ENCODE measurements at places on chromosomes 16 and 17. TPM values are rescaled to one million over a fixed set of nuclear protein-coding genes. Genes with fewer than 3 reads are reported as not detected.

GRCh38 chr16:57614944-57615343 lies 13.5 kb upstream of the ADGRG1 start:
- no peaks in the 10 kb centered on the region for H3K27me3 ChIP-seq
- no peak overlapping the region for H3K27ac ChIP-seq
- H3K4me1 ChIP-seq = no peaks in the 10 kb centered on the region

DNA sequence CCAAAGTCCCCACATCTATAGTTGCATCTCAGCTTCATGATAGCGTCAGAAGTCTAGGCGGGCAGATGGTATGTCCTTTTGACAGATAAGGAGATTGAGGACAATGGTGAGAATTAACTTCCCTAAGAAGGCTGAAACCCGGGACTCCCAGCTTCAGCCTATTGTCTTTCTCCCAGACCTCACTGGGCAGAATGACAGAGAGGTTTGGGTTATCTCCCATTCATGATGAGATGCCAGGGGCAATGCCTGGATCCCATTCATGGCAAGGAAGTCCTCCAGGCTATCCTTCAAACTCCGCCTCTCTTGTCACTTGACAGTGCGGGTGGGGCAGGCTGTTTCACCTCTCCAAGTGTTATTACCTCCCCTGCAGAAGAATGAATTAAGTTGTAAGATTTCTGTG lies 100.3 kb downstream of the IRX5 start:
- no peaks in the 10 kb centered on the region for H3K36me3 ChIP-seq
- no peak overlapping the region for H3K27ac ChIP-seq
- no peaks in the 10 kb centered on the region for H3K27me3 ChIP-seq
- DNase-seq = no peak

DNA sequence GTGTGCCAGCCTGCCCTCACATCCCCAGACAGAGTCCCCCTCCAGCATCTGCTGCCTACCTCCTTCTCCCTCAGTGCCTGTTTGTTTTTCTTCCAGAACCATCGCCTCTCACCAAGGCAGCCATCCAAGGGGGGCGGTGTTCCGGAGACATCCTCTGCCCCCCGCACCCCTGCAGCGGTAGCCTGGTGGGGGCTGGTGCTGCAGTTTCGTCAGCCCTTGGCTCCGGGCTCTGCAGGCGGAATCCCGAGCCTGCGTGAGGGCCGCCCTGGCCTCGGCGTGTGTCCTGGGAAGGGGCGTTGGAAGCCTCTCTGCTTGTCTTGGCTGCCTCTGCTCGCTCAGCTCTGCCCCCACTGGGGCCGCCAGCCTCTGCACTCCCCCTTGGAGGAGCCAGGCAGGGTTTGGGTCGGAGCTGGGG lies 126.0 kb upstream of the CIBAR2 start:
- peaks cover 33% of the 10 kb centered on the region for H3K4me1 ChIP-seq
- H3K36me3 ChIP-seq = no peaks in the 10 kb centered on the region
- H3K4me3 ChIP-seq = 0 out of 2 replicates have a peak overlapping the region, but pooled peaks have one; percentile 28
- peak; percentile 80 for DNase-seq

DNAI2 gene
- not detected for total RNA-seq

KRTAP1-1 gene
- total RNA-seq = not detected

DNA sequence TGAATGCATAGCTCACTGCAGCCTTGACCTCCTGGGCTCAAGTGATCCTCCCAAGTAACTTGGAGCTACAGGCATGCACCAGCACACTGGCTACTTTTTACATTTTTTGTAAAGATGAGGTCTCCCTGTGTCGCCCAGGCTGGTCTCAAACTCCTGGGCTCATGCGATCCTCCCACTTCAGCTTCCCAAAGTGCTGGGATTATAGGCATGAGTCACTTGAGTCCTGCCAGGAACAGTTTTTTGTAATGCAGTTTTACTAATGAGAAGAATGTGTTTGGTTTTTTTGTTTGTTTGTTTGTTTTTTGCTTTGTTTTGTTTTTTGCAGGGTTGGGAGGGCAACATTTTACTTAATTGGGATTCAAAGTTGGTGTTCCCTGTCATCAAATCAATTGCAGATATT lies 22.2 kb downstream of the SOST start:
- no peak overlapping the region for H3K4me3 ChIP-seq
- peaks cover 13% of the 10 kb centered on the region for H3K4me1 ChIP-seq
- H3K27ac ChIP-seq = no peak overlapping the region
- no peak for DNase-seq

DNA sequence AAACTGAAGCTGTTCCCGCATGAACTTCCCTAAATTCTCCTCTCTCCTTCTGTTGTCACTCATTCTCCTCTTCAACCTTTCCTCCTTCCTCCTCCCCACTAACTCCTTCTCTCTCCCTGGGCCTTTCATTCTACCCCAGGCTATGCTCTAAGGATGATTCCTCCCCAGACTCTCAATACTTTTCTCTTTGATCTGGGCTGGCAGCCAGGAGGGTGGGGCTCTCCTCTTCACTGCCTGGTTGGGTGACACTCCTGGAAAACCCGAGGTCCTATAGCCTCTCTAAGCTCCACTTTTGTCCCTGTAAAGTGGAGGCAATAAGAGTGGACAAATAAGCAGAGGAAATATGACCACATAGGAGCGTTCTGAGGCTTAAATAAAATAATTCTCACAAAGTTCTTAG lies 46.2 kb downstream of the HSD17B2 start:
- H3K36me3 ChIP-seq = no peaks in the 10 kb centered on the region
- no peaks in the 10 kb centered on the region for H3K4me1 ChIP-seq
- no peaks in the 10 kb centered on the region for H3K27me3 ChIP-seq
- H3K27ac ChIP-seq = no peak overlapping the region

DNA sequence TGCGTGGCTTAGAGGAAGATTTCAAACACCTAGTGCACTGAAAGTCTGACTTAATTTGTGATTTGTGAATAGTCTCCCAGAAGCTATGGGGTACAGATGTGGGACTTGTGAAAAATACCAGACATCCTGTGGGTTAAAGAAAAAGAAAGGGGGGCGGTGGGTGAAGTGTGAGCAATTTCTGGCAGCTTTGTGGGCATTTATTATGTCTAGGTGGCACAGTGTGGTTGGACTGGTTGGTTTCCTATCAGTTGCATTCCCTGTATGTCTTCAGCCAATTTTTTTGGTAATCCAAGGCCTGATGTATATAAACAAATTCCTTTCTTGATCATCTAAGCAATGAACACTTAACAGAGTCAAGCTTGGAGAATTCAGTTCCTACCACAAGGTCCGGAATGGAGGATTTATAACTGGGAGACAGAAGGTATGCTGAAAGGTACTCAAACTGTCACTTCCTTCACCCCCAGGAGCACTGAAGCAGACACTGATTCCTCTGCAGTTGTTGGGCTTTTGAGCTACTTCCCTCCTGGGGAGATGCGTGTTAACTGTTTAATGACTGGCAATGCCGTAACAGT lies 211.6 kb downstream of the WWOX start:
- H3K27ac ChIP-seq = no peak overlapping the region
- H3K36me3 ChIP-seq = no peaks in the 10 kb centered on the region
- H3K4me3 ChIP-seq = no peak overlapping the region

- H3K4me1 ChIP-seq = peaks cover 35% of the 10 kb centered on the region
- H3K4me3 ChIP-seq = peak overlapping the region; percentile 35
- H3K27me3 ChIP-seq = no peaks in the 10 kb centered on the region
- peak; percentile 98 for DNase-seq
Measured at GRCh38 chr17:65572581-65573281, 11.3 kb upstream of the AXIN2 start.

KRTAP2-3 gene
- total RNA-seq = not detected

DNA sequence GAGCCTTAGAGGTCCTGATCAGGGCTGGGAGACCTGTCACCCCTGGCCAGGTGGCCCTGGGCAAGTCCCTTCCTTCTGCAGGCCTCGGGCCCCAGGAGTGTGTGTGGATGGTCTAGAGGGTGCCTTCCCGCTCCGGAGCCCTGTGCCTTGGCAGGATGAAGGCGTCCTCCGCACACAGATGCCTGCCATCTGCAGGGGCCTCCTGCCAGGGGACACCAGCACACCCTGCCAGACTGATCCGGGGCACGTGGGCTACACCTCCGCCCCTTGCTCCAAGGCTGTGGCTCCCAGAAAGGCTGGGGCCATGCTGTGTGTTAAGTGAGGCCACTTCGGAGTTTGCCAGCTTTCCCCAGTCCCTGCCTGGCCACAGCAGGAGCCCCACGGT lies 30.7 kb downstream of the NPTX1 start:
- no peak for DNase-seq
- no peaks in the 10 kb centered on the region for H3K27me3 ChIP-seq
- H3K4me1 ChIP-seq = no peaks in the 10 kb centered on the region
- no peak overlapping the region for H3K4me3 ChIP-seq
- no peak overlapping the region for H3K27ac ChIP-seq
- no peaks in the 10 kb centered on the region for H3K36me3 ChIP-seq

LRRC46 gene
- total RNA-seq = 0.35 TPM

FGF11 gene
- 16.6 TPM for total RNA-seq

GRCh38 chr17:4691686-4692085 lies 12.3 kb downstream of the PELP1 start:
- H3K27ac ChIP-seq = no peak overlapping the region
- H3K36me3 ChIP-seq = peaks cover 49% of the 10 kb centered on the region
- H3K4me3 ChIP-seq = no peak overlapping the region
- no peaks in the 10 kb centered on the region for H3K27me3 ChIP-seq
- H3K4me1 ChIP-seq = no peaks in the 10 kb centered on the region

DNA sequence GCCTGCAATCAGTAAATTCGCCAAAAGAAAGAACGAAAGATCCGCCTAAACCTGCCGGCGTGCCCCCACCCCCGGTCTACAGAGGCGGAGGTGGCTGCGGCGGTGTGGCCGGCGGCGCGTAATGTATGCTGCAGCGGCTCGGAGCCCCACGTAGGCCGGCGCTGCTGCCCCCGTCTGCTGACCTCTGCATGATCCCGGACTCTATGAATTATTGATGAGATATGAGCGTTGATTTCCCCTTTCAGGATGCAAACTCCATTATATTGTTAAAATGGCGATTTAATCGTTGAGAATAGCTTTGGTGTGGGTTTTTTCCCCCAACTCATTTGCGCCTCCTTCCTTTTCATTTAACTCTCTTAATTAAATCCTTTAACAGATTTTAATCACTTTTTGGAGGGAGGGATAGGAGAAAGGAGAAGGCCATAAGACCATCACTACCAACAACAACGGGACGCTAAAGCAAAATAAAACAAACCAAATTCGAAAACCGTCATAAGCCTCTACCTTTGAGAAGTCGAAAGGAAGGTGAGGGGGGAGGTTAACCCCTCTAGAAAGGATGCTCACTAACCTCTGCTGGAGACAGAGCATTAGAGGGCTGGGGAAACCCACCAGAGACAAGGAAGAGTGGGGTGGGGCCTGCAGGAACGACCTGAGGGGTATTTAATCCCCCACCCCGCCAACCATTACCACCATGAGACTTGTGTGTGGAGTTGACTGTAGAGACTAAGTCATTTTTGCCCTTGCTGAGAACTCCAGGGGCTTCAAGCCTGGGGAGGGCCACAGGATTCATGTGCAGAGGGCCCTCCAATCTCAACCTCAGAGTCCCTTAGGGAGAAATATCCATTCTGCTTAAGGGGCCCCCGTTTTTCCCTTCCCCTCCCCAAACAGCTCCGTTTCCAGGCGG lies 3.4 kb downstream of the HOXB3 start:
- H3K27me3 ChIP-seq = peaks cover 100% of the 10 kb centered on the region
- H3K27ac ChIP-seq = no peak overlapping the region
- H3K4me3 ChIP-seq = peak overlapping the region; percentile 47
- DNase-seq = no peak
- H3K36me3 ChIP-seq = no peaks in the 10 kb centered on the region

DNA sequence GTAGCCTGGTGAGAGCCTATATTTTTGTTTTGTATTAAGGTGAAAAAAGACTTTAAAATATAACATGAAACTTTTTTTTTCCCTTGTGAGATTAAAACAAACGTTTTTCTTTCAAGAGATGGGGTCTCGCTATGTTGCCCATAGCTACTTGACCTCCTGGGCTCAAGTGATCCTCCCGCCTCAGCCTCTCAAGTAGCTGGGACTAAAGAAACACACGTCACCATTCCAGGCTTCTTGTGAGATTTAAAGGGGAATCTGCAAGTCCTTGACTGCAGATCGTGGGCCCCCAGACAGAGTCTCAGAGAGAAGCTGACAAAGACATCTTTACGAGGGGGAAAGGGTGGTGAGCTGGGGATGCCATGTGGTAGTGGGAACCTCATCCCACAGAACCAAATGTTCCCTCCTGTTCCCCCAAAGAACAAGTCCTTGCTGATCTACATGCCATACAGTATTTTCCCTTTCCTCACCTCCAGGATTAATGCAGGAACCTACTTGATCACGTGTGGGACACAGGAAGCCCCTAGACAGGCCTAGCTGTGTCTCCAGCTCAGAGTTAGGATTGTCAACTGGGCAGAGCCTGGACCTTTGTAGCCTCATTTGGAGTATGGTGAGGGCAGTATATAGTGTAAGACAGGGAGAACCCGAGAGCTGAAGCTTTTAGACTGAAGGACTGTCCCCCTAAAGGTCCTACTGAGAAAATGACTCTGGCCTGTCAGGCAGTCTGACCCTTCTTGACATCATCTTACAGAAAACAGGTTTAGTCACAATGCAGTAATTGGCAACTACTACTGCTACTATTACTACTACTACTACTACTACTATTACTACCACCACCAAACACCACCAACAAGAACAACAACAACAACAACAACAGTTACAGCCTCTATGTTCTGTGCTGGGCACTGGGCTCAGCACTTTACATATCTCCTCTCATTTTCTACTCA lies 4.1 kb downstream of the MAP3K14 start:
- H3K27me3 ChIP-seq = peaks cover 17% of the 10 kb centered on the region
- no peak for DNase-seq
- H3K27ac ChIP-seq = no peak overlapping the region
- H3K4me3 ChIP-seq = no peak overlapping the region
- H3K36me3 ChIP-seq = no peaks in the 10 kb centered on the region

GRCh38 chr17:29119265-29119664 lies 60.9 kb downstream of the MYO18A start:
- no peaks in the 10 kb centered on the region for H3K27me3 ChIP-seq
- no peak for DNase-seq
- no peaks in the 10 kb centered on the region for H3K36me3 ChIP-seq

PERCC1 gene
- total RNA-seq = not detected

GPR139 gene
- 1.8 TPM for total RNA-seq

DNA sequence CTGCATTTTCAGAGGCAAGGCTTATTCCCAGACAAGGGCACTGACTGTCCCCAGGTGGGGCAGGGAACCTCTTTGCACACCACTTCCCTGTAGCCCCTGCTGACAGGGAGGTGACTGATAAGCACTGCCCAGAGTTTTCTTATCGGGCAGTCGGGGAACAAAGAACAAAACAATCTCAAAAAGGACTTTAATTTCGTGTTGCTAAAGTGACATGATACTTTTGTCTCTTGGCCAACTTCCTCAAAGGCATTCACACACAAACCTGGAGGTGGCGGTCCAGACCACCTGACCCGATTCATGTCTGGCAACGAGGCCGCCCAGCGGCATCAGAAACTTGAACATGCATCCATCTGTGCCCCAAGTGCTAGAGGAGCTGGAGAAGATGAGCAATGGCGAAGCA lies 28.9 kb downstream of the ZDHHC7 start:
- H3K4me1 ChIP-seq = no peaks in the 10 kb centered on the region
- DNase-seq = no peak
- H3K27ac ChIP-seq = no peak overlapping the region
- peaks cover 11% of the 10 kb centered on the region for H3K36me3 ChIP-seq
- H3K4me3 ChIP-seq = no peak overlapping the region
- no peaks in the 10 kb centered on the region for H3K27me3 ChIP-seq

- peak overlapping the region; percentile 50 for H3K4me3 ChIP-seq
- H3K4me1 ChIP-seq = peaks cover 7% of the 10 kb centered on the region
- peak; percentile 30 for DNase-seq
- H3K36me3 ChIP-seq = no peaks in the 10 kb centered on the region
- H3K27ac ChIP-seq = no peak overlapping the region
Measured at GRCh38 chr17:4536742-4537411, 18.3 kb downstream of the MYBBP1A start.
